ENCODE measurements at places on chromosomes 11 and 22.

- DNase-seq = no peak
Observed at GRCh38 chr11:101030692-101031091, 98.9 kb downstream of the PGR start.

- DNase-seq = no peak
Observed at GRCh38 chr11:6475936-6476335, 2.2 kb upstream of the TRIM3 start.

- DNase-seq = no peak
Observed at GRCh38 chr22:46631113-46631512, 10.9 kb downstream of the GRAMD4 start.

GRCh38 chr22:29524442-29525191 lies 28.9 kb downstream of the THOC5 start:
- peak; percentile 22 for DNase-seq

DNA sequence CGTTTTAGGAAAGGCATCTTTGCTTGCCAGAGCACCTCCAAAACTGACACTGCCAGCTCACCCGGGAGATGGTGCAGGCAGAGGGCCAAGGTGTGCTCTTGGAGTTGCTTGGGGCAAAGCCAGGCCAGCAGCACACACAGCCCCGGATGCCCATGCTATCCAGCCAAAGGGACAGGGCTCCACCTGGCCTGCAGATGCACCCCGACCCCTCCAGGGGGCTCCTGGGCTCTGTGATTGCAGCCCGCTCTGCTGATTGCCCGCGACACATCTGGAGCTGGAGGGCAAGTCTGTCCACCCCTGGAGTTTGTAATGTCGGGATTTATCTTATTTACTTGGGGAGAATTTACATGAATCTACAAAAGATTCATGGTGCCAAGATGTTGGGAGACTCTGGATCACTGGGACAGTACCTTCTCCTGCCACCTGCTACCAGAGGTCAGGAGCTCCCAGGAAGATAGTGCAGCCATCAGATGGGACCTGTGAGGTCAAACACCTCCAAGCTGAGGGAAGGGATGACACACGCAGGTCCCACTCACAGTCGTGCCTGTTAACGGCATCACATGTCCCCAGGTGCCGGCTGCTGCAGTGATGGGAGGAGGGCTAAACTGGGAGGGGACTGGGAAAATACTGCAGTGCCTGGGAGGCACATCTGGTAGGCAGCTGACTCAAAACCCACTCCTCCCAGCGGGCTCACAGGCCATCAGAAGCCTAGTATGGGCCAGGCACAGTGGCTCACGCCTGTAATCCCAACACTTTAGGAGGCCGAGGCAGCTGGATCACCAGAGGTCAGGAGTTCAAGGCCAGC lies 17.2 kb downstream of the CBX7 start:
- DNase-seq = peak; percentile 51

GRCh38 chr11:71246559-71246958 lies 5.8 kb downstream of the SHANK2 start:
- DNase-seq = no peak

- DNase-seq = no peak
Observed at GRCh38 chr22:45201678-45202332, 38.1 kb downstream of the NUP50 start.

DNA sequence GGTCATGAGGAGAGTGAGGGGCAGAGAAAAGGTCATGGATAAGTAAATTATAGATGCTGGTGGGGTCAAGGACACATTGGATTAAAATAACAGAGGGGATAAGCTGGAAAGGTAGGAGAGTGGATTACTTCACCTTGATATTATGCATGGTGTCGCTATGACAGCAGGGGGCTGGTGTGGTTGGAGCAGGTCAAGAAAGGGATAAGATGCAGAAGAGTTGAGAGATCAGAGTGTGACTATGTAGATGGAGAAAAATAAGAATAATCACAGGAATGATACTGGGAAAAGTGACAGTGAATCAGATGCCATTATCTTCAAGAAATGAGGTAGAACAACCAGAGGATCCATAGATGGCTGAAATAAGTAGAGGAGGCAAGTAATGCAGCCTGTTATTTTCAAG lies 29.4 kb upstream of the AMOTL1 start:
- DNase-seq = no peak

GRCh38 chr11:57639321-57640067 lies 10.2 kb downstream of the YPEL4 start:
- no peak for DNase-seq

DNA sequence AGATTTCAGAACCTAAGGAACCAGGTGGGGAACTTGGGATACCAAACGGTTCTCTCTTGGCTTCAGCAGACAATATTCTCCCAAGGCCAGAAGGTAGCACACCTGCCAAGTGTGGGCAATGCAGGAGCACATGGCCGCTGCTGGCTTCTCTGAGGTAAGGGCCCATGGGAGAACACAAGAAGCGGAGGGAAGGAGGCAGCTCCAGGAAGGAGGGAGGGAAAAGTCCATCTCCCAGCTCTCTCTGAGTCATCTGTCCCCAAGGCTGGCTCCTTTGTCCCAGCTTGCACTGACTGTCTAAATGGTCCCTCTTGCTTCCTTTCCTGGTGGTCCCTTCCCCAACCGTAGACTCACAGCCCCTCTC lies 557.9 kb upstream of the CADM1 start:
- DNase-seq = no peak

DNA sequence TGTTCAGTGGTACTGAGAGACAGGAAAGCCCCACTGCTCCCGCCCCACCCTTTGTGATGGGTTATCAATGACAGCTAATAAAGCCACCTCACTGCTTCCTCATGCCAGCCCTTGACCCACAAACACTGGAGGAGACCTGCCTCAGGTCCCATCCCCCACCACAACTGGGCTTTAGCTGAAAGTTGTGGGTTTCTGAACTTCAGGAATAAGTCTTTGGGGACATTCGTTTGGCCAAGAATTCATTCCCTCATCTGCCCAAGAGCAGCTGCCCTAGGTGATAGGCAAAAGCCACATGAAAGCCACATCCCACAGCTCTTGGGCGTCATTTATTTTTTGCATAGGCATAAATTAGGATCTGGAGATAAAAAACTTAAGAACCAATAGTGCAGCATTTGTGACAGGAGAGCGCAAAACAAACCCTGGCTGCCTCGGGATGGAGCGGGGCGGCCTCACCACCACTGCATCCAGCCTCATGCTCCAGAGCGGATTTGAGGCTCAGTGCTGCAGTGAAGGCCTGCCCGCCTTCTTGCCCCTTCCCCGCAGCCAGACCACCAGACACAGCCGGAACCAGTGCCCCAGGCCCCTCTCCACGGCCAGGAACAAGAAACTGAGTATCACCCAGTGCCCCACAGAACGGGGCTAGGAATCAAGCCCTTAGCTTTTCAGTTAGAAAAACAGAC lies 21.2 kb downstream of the SUN2 start:
- no peak for DNase-seq

GRCh38 chr11:59962107-59962482 lies 1.7 kb upstream of the OOSP4A start:
- DNase-seq = no peak

- no peak for DNase-seq
Observed at GRCh38 chr11:64672875-64673274, 50.1 kb downstream of the NRXN2 start.

- DNase-seq = no peak
Observed at GRCh38 chr11:28999620-29000019, 891.4 kb downstream of the METTL15 start.

DNA sequence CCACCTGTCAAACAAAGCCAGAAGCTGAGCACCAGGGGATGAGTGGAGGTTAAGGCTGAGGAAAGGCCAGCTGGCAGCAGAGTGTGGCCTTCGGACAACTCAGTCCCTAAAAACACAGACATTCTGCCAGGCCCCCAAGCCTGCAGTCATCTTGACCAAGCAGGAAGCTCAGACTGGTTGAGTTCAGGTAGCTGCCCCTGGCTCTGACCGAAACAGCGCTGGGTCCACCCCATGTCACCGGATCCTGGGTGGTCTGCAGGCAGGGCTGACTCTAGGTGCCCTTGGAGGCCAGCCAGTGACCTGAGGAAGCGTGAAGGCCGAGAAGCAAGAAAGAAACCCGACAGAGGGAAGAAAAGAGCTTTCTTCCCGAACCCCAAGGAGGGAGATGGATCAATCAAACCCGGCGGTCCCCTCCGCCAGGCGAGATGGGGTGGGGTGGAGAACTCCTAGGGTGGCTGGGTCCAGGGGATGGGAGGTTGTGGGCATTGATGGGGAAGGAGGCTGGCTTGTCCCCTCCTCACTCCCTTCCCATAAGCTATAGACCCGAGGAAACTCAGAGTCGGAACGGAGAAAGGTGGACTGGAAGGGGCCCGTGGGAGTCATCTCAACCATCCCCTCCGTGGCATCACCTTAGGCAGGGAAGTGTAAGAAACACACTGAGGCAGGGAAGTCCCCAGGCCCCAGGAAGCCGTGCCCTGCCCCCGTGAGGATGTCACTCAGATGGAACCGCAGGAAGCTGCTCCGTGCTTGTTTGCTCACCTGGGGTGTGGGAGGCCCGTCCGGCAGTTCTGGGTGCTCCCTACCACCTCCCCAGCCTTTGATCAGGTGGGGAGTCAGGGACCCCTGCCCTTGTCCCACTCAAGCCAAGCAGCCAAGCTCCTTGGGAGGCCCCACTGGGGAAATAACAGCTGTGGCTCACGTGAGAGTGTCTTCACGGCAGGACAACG lies 11.7 kb downstream of the CXCR5 start:
- DNase-seq = peak; percentile 70

DNA sequence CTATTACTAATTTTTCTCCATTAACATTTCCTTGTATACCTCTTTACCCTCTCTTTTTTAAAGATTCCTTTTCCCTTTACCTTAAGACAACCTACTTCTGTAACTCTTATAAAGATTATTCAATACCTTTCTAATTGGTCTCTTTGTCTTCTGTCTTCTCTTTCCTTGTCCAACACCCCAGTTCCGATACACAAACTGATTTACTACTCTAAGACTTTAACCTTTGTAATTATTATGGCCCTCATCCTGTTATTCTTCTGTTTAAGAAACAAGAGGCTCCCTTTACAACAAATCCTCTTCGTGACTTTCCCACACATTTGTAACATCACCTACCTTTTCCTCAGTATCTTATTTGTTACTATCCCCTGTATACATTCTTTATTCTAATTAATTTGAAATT lies 81.8 kb downstream of the TTC17 start:
- DNase-seq = no peak

GRCh38 chr11:57434640-57435546 lies 8.0 kb upstream of the SLC43A3 start:
- DNase-seq = no peak

GRCh38 chr22:49820984-49821383 lies 6.7 kb downstream of the BRD1 start:
- no peak for DNase-seq
